ENCODE measurements at places on chromosomes 7 and 10. TPM values are rescaled to one million over a fixed set of nuclear protein-coding genes. Genes with fewer than 3 reads are reported as not detected.

The RARRES2 gene
- 2.4 TPM for total RNA-seq

The DLG5 gene
- total RNA-seq = 9.2 TPM

DNA sequence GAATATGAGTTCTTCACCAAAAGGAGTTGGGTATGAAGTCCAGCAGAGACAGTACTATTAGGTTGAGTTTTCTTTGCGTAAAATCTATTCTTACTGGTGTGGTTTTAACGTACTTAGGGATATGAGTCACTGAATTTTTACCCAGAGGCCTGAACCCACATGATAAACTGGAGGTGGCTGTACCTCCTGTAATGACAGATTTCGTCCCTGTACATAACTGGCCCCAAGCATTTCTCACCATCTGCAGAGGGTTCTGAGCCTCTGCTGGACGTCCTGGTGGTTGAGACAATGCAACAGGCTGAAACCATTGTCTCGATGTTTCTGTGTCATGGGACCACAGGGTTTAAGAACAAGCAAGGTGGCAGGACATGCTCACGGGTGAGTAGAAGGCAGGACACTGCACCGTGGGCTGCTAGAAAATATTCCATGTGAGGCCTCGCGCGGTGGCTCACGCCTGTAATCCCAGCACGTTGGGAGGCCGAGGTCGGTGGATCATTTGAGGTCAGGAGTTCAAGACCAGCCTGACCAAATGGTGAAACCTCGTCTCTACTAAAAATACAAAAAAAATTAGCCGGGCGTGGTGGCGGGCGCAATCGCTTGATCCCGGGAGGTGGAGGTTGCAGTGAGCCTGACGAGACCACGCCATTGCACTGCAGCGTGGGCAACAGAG, 233.9 kb downstream of the DNAJB6 start:
- DNase-seq = no peak

The SEC24C gene
- total RNA-seq = 65.7 TPM

DNA sequence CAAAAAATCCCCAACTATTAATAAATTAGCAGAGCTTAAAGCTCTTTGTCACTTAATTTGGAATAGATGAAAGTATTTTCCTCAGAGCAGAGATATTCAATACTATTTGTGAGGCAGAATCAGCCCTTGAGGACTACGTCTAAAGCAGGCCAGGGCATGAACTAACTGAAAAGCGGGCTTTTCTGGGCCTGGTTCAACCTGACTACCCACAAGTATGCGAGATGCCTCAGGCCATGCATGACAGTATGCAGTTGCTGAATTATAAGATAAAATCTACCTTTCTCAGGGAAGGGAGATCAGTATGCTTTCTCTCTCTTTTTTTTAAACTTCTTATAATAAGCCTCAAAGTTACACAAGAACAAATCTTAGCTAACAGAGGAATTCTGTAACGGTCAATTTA, 20.1 kb downstream of the TMEM168 start:
- no peak for DNase-seq

DNA sequence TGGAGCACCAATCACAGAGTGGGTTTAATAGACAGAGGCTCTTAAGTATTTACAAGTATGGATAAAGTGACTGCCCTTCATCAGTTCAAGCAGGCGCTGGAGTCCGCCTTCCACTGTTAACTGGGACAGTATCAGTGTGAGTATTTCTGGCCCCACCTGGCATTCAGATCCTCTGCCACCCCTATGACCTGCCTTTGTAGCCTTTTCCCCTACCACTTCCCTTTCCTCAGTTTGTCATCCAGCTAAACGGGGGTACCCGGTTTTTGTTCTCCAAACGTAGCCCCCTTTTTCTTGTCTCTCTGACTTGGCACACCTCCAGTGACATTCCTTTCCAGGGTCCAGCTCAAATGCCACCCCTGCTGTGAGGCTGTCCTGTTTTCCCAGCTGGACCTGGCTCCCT, 134.4 kb downstream of the SNX10 start:
- DNase-seq = no peak

Data from hematopoietic multipotent progenitor cell (in vitro differentiated cells).